H7 (cell line): ENCODE measurements at places on chromosomes 5 and 9. TPM values are rescaled to one million over a fixed set of nuclear protein-coding genes. Genes with fewer than 3 reads are reported as not detected.

Gene DOK3
- total RNA-seq: 0.76 and 3.2 TPM in 2 replicates

DNA sequence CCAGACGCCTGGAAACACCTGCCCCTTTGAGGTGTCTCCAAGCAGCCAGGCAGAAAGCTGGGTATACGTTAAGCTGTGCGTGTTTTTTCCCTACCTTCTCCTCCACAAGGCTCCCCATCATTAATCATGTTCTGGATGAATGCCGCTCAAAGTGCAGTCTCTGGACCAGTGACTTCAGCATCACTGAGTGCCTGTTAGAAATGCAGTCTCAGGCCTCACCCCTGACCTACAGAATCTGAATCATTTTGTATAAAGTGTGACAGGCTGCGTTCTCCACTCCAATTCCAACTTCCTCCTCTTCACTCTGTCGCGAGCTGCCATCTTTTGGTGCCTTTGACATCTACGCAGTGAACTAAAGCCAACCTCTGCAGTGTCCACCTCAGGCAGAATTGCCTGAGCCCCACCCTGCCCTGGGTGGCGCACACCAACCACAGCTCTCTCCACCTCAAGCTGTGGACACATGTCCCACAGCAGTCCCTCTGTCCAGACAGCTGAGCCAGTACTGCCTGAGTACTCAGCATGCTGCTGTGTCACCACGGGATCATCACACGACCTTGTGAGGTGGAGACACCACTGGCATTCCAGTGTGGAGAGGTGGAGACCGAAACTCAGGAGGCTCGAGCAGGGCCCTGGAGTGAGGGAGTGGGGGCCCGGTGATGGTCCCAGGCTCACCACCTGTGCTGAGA is 14.2 kb downstream of the PTPN3 start:
- no peak for DNase-seq

Gene TMEM174
- total RNA-seq: not detected in 2 replicates

Gene HIGD2A
- total RNA-seq: 232 and 237 TPM in 2 replicates

GRCh38 chr5:61732369-61732768 is 400.3 kb downstream of the ZSWIM6 start:
- peak; percentile 26 for DNase-seq

GRCh38 chr9:4143936-4144717 is 155.7 kb downstream of the GLIS3 start:
- no peak for DNase-seq

DNA sequence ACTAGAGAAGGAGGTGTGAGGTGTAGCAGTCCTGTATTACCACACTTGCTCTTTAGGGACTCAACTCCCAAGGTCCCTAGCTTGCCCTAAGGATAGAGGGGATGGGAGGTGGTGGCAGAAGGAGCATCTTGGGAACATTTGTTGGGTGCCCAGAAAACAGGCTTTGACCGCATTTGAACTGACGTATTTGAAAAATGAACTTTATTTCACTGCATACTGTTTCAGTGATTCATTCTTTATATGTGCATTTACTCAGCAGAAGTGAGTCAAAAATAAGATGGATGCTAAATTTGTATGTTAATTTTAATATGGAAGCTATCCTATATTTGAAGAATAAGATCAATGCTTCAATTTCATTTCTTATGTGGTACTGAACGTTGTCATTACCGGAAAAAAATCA is 18.7 kb downstream of the DMRT3 start:
- DNase-seq: no peak

Gene TPPP
- 0.31 and 0.92 TPM in 2 replicates for total RNA-seq

Gene GABBR2
- 0.52 and 0.66 TPM in 2 replicates for total RNA-seq

DNA sequence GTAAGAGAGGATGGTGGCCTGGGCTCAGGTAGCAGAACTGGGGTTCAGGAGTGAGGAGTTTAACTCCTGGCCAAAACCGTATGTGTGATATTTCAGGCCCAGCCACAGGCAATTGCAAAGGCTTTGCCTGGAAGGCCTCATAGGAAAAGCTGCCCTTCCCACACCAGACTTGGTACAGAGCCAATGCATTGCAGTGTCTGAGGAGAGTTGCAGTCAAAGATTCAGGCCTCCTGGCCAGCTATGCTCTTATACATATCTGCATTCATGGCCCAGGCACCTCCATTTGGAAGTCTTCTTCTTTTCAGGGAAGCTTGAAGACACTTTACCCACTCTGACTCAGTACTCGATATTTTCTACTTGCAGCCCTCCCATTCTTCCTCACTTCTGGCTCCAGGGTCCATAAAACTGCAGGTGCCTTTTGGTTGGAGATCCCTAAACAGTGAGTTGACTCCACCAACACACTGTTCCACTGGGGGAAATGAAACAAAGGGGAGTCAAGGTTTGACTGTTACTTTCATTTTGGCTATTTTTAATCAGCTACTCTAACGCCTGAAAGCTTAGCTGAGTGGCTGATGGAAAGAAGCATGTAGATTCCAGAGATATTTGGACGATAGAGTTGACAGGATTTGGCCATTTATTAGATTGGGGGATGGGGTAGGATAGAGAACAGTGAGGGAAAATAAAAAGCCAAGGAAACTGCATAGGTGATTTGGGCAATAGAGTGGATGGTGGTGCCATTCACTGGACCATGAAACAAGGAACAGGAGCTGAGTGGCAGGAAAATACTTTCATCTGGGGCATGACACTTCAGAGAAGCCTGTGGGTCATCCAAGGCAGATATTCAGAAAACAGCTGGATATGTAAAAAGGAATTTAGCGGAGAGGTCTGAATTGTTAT is 30.6 kb upstream of the IL33 start:
- DNase-seq: no peak

DNA sequence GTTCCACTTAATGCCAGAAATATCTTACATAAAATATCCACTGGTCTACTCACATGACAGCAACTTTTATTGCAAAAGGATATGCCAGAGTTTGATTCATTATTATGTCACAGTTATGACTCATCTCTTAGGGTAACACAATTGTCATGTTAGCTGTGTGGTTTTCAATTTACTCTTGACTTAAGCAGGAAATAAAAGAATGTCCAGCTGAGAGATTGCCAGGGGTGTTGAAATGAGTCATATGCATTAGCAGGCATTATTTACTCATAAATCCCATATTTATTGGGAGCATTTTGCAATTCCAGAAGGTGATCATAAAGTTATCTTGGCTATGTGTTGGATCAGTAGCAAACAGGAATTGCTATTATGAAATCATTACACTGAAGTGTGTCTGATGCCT is 1164.6 kb upstream of the CDH18 start:
- no peak for DNase-seq

- no peak for DNase-seq
Measured at GRCh38 chr9:126459965-126460843, 133.6 kb downstream of the MVB12B start.

DNA sequence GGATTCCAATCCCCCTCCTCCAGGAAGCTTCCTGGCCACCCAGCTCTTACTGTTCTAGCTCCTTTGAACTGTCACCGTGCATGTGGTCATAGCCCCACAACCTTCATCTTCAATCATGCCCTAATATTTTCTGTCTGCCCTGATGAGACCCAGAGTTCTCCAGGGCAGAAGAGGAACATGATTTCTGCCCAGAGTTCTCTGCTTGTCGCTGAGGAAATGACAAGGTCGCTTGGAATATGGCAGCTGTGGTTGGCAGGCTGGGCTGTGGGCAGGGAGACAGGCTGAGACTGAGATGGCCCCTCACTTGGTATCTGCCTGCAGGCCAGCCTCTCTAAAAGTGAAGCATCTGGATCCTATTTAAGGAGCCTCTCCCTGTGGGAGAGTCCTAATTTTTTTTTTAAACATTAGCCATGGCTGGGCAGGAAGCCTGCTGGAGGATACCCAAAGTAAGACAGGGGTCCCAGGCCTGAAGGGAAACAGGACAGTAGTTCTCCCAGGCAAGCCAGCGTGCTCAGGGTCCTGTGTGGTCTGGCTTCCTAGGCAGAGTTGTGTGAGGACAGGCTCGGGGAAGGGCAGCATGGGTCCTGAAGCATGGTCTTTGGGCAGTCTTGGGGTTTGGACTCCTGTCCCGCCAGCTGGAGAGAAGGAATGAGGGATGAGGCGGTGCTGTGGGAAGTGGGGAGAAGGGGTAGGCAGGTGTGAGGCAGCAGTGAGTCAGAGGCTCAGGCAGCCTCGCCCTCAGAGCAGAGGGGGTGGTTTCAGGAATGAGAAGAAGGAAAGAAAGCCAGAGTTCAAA is 242.1 kb downstream of the FSTL4 start:
- no peak for DNase-seq
